ENCODE measurements at places on chromosomes 16 and 17.

DNA sequence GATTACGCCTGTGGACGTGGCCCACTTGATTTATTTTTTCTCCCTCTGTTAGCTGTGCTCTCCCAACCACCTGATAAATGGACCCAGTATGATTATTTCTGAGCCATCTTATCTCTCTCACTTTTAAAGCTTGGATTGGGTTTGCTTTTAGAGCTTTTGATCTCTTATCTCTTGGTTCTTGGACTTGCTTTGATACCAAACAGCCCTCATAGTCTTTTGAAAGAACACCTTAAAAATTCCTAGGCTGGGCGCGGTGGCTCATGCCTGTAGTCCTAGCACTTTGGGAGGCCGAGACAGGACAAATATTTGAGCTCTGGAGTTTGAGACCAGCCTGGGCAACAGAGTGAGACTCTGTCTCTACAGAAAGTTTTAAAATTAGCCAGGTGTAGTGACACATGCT lies 25.8 kb downstream of the SMTNL2 start:
- no peak for DNase-seq

DNA sequence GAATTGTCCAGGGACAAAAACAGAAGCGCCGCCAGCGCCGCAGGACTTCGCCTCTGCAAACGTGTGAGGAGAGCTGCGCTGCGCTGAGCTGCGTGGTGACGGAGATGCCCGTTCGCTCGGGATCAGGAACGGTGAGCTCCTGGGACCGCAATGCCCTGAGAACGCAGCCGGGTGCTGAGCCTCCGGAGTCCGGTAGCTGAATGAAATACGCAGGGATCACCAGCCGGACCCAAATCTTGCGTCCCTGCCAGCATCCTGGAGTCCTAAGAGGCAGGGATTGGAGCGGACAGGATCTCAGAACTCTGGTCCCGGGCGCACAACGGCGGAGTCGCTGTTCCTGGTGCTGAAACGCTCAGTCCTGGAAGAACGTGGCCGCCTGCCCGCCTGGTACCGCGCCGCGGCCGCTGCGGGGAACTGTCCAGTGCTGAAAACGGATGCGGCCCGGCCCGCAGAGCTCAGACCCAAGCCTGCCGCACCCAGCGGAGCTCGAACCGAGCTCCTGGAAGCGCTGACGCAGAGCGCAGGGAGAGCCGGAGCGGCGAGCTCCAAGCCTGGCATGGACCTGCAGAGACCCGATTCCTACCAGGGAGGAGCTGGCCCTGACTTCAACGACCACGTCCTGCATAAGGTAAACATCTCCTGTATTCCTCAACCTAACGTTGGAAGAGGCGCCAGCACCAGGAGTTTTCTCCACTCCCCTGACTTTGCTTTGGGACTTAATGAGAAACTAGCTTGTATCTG lies 41.5 kb downstream of the CD300LF start:
- peak; percentile 99 for DNase-seq

GRCh38 chr17:7001318-7001961 lies 5.6 kb downstream of the ALOX12 start:
- peak; percentile 74 for DNase-seq

GRCh38 chr16:64996641-64997040 lies 125.2 kb downstream of the CDH11 start:
- no peak for DNase-seq

GRCh38 chr16:53726625-53727024 lies 22.7 kb downstream of the FTO start:
- DNase-seq, result peak; percentile 40

- DNase-seq, result no peak
These were observed 178.9 kb downstream of the C16orf95 start for GRCh38 chr16:87138316-87138715.

DNA sequence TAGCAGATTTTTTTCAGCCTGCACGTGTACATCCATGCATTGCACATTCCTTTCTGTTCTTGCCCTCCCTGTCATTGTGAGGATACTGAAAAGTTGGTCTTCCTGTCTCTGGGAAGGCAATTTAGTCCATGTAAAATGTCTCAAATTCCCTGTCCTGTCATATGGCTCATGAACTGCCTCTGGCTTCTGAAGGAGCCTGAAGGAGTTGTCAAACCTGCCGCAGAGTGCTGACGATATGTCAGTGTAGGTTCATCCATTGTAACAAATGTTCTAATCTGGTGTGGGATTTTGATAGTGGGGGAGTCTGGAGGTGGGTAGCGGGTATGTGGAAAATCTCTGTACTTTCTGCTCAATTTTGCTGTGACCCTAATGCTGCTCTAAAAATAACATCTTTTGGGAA lies 59.6 kb downstream of the YPEL2 start:
- no peak for DNase-seq

GRCh38 chr16:79994418-79994817 lies 393.9 kb upstream of the MAF start:
- no peak for DNase-seq

GRCh38 chr16:88353232-88353631 lies 29.5 kb upstream of the ZNF469 start:
- DNase-seq, result no peak

GRCh38 chr17:43134774-43135453 lies 9.8 kb upstream of the BRCA1 start:
- DNase-seq, result no peak

DNA sequence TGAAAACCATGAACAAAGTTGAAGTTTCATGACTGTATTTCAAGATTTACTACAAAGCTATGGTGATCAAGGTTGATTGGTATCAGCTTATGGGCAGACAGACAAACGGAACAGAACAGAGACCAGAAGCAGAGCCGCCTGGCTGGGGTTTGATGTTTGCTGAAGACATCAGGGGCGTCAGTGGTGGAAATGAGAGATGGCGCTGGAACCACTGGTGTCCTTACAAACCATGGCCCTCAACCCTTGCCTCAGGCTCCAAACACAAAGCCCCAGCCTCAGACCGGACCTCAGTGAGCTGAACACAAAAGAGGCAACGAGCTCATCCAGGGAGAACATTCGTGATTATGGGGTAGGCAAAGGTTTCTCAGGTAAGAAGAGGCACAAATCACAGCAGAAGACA lies 113.0 kb upstream of the METRNL start:
- DNase-seq, result no peak

All from nephron progenitor cell (in vitro differentiated cells).